Cardiac atrium fibroblast (primary cell): ENCODE measurements at places on chromosomes 2 and 18. TPM values are rescaled to one million over a fixed set of nuclear protein-coding genes. Genes with fewer than 3 reads are reported as not detected.

OTOS gene
- total RNA-seq = not detected in 2 replicates

CNNM4 gene
- 2.0 and 3.2 TPM in 2 replicates for total RNA-seq

NCKAP5 gene
- not detected in 2 replicates for total RNA-seq

LRATD1 gene
- total RNA-seq = 0.49 TPM in 1 of 2 replicates, not detected in the other

UGT1A4 gene
- total RNA-seq = not detected in 2 replicates

ARHGAP15 gene
- not detected in 2 replicates for total RNA-seq

EVA1A gene
- total RNA-seq = 11.9 and 19.3 TPM in 2 replicates

RTP5 gene
- total RNA-seq = not detected in 2 replicates

MALL gene
- total RNA-seq = 7.3 and 8.5 TPM in 2 replicates

LDLRAD4 gene
- total RNA-seq = not detected in 2 replicates

ATF2 gene
- 23.5 and 27.4 TPM in 2 replicates for total RNA-seq

TFPI gene
- 730 and 850 TPM in 2 replicates for total RNA-seq

OSR1 gene
- 38.1 and 72.7 TPM in 2 replicates for total RNA-seq

TLX2 gene
- not detected in 2 replicates for total RNA-seq

PCARE gene
- not detected in 2 replicates for total RNA-seq

FBLN7 gene
- total RNA-seq = 1.1 and 10.8 TPM in 2 replicates

SLC40A1 gene
- total RNA-seq = 3.9 and 5.2 TPM in 2 replicates

CHST9 gene
- total RNA-seq = not detected in 2 replicates

CNOT11 gene
- 22.0 TPM in 2 replicates for total RNA-seq
